ENCODE measurements at places on chromosomes 16 and 17. TPM values are rescaled to one million over a fixed set of nuclear protein-coding genes. Genes with fewer than 3 reads are reported as not detected.

GRCh38 chr16:67456391-67457081 lies 24.4 kb downstream of the ATP6V0D1 start:
- no peaks in the 10 kb centered on the region for H3K27me3 ChIP-seq
- peaks cover 8% of the 10 kb centered on the region for H3K36me3 ChIP-seq
- H3K27ac ChIP-seq, result no peak overlapping the region
- H3K4me1 ChIP-seq, result peaks cover 32% of the 10 kb centered on the region
- H3K4me3 ChIP-seq, result no peak overlapping the region

DNA sequence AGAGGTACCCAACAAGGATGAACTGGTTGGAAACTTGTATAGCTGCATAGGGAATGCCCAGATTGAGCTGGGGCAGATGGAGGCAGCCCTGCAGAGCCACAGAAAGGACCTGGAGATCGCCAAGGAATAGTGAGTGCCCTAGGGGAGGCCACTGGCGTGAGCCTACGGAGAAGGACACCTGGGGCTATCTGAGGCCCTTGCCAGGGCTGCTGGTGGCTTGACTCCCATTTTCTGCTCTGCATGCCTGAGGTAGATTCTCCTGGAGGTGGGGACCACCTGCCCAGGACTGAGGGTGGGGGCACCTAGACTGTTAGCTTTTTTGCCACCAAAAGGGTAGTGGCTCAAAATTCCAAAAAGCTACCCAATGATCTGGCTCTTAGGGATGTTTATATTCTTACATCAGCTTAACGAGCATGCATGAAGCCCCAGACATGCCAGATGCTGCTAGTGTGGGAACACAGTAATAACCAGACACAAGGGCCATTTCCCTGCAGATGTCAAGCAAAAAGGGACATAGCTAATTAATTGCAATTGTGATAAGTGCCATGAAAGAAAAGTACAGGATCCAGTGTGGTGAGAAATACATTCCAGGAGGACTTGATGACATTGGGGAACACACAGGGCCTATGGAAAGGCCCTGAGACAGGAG lies 8.8 kb downstream of the ODAD4 start:
- DNase-seq, result no peak
- H3K4me3 ChIP-seq, result no peak overlapping the region
- no peak overlapping the region for H3K27ac ChIP-seq
- peaks cover 44% of the 10 kb centered on the region for H3K4me1 ChIP-seq
- no peaks in the 10 kb centered on the region for H3K27me3 ChIP-seq

GRCh38 chr17:7014995-7015958 lies 2.9 kb downstream of the RNASEK start:
- H3K4me3 ChIP-seq, result peak overlapping the region; percentile 83
- no peak for DNase-seq
- H3K36me3 ChIP-seq, result no peaks in the 10 kb centered on the region
- H3K27ac ChIP-seq, result peak overlapping the region; percentile 98
- no peaks in the 10 kb centered on the region for H3K27me3 ChIP-seq

The IRX3 gene
- total RNA-seq, result 16.4 TPM

The NPW gene
- total RNA-seq, result 0.97 TPM

GRCh38 chr17:81582749-81583148 lies 30.6 kb upstream of the FAAP100 start:
- H3K4me1 ChIP-seq, result peaks cover 26% of the 10 kb centered on the region
- H3K27ac ChIP-seq, result no peak overlapping the region
- DNase-seq, result no peak

DNA sequence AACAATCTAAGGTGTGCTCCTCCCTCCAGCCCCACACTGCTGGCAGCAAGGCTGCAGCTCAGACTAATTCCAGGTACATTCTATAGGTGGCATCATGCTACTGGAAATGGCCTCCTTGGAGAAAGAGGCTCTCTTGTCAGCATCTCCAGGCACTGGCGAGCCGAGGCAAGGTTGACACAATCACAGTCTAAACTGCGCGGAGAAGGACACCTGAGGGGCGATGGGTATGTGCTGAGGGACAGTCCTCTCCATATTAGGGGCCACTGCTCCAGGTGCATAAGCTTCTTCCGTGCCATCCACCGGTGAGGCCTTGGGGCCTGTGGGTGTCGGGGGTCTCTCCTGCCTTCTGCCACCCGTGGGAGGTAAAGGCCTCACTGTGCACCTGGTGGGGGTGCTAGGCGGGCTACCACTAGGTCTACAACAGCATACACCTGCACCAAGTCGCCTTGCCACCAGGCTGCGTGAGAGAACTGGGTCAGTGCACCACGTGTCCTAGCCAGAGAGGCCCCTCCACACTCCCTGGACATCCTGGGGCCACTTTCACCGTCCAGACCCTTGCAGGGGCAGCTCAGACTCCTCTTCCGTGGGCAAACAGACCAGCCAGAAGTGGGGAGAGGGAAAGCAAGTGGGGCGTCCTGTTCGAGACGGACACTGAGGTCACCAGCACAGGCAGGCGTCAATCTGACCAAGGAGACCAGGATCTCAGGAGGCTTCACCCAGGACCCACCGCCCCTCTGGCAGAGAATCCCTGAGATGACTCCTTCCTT lies 12.1 kb upstream of the CBX8 start:
- H3K27ac ChIP-seq, result no peak overlapping the region
- peak; percentile 73 for DNase-seq
- H3K27me3 ChIP-seq, result peaks cover 35% of the 10 kb centered on the region
- peak overlapping the region; percentile 47 for H3K4me3 ChIP-seq
- peaks cover 60% of the 10 kb centered on the region for H3K4me1 ChIP-seq
- H3K36me3 ChIP-seq, result no peaks in the 10 kb centered on the region

The CISD3 gene
- 34.1 TPM for total RNA-seq

DNA sequence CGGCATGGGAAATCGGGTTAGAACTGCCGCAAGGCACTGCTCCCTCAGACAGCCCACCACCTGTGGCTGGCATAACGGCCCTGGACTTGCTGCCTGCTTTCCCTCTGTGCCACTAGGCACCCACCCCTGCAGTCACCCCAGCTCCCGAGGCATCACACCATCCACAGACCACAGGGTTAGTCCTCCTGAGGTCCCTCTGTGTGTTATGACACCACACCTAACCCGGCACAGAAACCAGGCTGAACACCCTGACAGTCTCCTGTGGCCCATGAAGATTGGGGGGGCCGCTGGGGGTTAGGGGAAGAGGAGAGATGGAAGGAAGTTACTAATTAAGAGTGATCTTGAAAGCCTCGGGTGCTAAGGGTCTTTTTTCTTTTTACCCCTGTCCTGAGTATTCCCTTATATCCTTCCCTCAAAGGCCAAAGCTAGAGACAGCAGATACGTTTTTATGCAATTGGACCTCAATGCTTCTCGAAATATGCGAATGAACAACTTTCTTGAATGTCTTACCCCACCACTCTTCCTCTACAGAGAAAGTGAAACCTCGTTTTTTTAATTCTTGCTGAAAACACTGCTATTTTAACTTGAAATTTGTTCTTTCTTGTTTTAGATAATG lies 7.0 kb downstream of the CYTH1 start:
- no peaks in the 10 kb centered on the region for H3K27me3 ChIP-seq
- no peak for DNase-seq
- H3K4me1 ChIP-seq, result peaks cover 27% of the 10 kb centered on the region
- H3K36me3 ChIP-seq, result peaks cover 1% of the 10 kb centered on the region
- no peak overlapping the region for H3K4me3 ChIP-seq

GRCh38 chr16:79816081-79816497 lies 215.6 kb upstream of the MAF start:
- DNase-seq, result no peak
- H3K4me3 ChIP-seq, result no peak overlapping the region
- H3K27me3 ChIP-seq, result no peaks in the 10 kb centered on the region
- H3K36me3 ChIP-seq, result no peaks in the 10 kb centered on the region
- no peaks in the 10 kb centered on the region for H3K4me1 ChIP-seq
- H3K27ac ChIP-seq, result no peak overlapping the region

GRCh38 chr17:12549499-12550041 lies 116.1 kb upstream of the MYOCD start:
- no peaks in the 10 kb centered on the region for H3K4me1 ChIP-seq
- H3K36me3 ChIP-seq, result no peaks in the 10 kb centered on the region
- DNase-seq, result no peak

The SMIM22 gene
- not detected for total RNA-seq

The TBC1D3 gene
- total RNA-seq, result not detected

GRCh38 chr16:21116148-21116693 lies 34.4 kb downstream of the DNAH3 start:
- peak overlapping the region; percentile 45 for H3K4me3 ChIP-seq
- H3K27ac ChIP-seq, result no peak overlapping the region
- no peaks in the 10 kb centered on the region for H3K36me3 ChIP-seq
- peaks cover 12% of the 10 kb centered on the region for H3K27me3 ChIP-seq
- DNase-seq, result peak; percentile 52

DNA sequence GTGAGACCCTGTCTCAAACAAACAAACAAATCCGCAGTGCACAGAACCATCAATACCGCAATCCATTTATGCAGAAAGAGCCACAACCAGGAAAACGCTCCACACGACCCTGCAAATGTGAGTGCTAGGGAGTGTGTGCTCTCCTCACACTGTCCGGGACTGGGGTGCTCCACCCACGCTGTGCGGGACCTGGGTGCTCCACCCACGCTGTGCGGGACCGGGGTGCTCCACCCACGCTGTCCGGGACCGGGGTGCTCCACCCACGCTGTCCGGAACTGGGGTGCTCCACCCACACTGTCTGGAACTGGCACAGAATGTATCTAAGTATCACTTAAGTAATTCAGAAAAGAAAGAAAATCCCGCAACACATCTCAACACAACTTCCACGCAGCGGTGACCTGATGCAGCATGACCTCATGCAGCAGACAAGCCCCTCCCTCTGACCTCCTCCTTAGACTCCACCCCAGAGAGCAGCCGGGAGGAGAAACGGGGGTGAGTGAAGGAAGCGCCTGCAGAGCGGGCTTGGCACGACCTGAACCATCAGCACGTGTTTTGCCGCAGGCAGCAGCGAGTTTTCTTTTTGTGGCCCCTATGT lies 38.5 kb downstream of the ZNF276 start:
- no peaks in the 10 kb centered on the region for H3K27me3 ChIP-seq
- no peak overlapping the region for H3K27ac ChIP-seq
- H3K4me3 ChIP-seq, result no peak overlapping the region
- DNase-seq, result no peak
- H3K4me1 ChIP-seq, result no peaks in the 10 kb centered on the region

- H3K27ac ChIP-seq, result no peak overlapping the region
- no peaks in the 10 kb centered on the region for H3K27me3 ChIP-seq
Observed at GRCh38 chr17:82623707-82624106, 24.5 kb downstream of the WDR45B start.

The PHOSPHO1 gene
- total RNA-seq, result not detected

The HAS3 gene
- not detected for total RNA-seq

The KRTAP1-1 gene
- not detected for total RNA-seq

- no peak for DNase-seq
- no peak overlapping the region for H3K27ac ChIP-seq
- H3K27me3 ChIP-seq, result no peaks in the 10 kb centered on the region
- no peaks in the 10 kb centered on the region for H3K36me3 ChIP-seq
Observed at GRCh38 chr16:4247460-4247784, 5.5 kb upstream of the SRL start.

DNA sequence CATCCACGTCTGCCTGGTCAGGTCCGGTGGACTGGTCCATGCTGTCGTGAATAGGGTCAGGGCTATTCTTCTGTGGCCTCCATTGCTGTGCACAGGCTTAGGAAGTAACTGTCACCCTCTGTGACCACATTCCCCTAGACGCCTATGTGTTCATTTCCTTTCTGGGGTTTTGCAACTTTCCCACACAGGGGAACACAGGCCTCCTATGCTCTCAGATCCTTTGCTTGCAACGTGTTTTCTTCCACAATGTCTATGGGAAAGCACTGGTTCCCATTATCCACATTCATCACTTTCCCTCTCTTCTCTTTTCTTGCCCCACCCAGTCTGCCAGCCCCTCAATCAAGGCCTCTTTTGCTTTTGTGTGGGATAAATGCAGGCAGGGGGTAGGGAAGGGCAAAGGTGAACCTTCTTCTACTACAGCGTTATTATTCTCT lies 43.2 kb upstream of the DNAJA2 start:
- peaks cover 8% of the 10 kb centered on the region for H3K27me3 ChIP-seq
- no peak overlapping the region for H3K4me3 ChIP-seq
- no peaks in the 10 kb centered on the region for H3K36me3 ChIP-seq
- peaks cover 21% of the 10 kb centered on the region for H3K4me1 ChIP-seq
- no peak overlapping the region for H3K27ac ChIP-seq

- no peaks in the 10 kb centered on the region for H3K27me3 ChIP-seq
- peaks cover 4% of the 10 kb centered on the region for H3K36me3 ChIP-seq
- no peak overlapping the region for H3K27ac ChIP-seq
- H3K4me3 ChIP-seq, result no peak overlapping the region
Observed at GRCh38 chr16:88512728-88513696, 57.2 kb upstream of the ZC3H18 start.

- H3K27me3 ChIP-seq, result no peaks in the 10 kb centered on the region
- peak overlapping the region; percentile 81 for H3K4me3 ChIP-seq
- peaks cover 57% of the 10 kb centered on the region for H3K4me1 ChIP-seq
- H3K27ac ChIP-seq, result peak overlapping the region; percentile 80
Observed at GRCh38 chr17:32445074-32445415, 735 bp downstream of the PSMD11 start.

The CLEC18A gene
- not detected for total RNA-seq

The KRT20 gene
- 0.13 TPM for total RNA-seq

- no peak for DNase-seq
- H3K27ac ChIP-seq, result peak overlapping the region; percentile 7
- H3K4me1 ChIP-seq, result peaks cover 41% of the 10 kb centered on the region
Observed at GRCh38 chr17:42422412-42422957, 571 bp downstream of the CAVIN1 start.

The MT1A gene
- total RNA-seq, result 14.0 TPM

The CCDC200 gene
- not detected for total RNA-seq

- no peak overlapping the region for H3K4me3 ChIP-seq
- H3K27ac ChIP-seq, result no peak overlapping the region
- H3K27me3 ChIP-seq, result no peaks in the 10 kb centered on the region
- H3K4me1 ChIP-seq, result peaks cover 9% of the 10 kb centered on the region
Observed at GRCh38 chr17:68431661-68432071, 25.6 kb downstream of the WIPI1 start.

DNA sequence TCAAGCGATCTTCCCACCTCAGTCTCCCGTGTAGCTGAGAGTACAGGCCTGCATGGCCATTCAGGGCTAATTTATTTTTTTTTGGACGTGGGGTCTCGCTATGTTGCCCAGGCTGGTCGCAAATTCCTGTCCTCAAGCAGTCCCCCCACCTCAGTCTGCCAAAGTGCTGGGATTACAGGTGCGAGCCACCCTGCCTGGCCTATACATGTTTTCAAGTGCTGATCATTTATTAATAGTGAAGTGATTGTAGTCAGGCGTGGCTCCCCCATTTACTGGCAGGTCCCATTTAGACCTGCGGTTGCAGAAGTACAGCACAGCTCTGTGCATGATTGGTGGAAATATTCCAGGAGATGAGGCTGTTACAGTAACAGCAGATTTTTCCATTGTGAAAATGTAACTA lies 8.4 kb downstream of the FOXK2 start:
- no peak for DNase-seq
- peaks cover 5% of the 10 kb centered on the region for H3K36me3 ChIP-seq
- H3K4me3 ChIP-seq, result no peak overlapping the region
- peak overlapping the region; percentile 38 for H3K27ac ChIP-seq
- no peaks in the 10 kb centered on the region for H3K27me3 ChIP-seq
- H3K4me1 ChIP-seq, result peaks cover 90% of the 10 kb centered on the region

- peaks cover 11% of the 10 kb centered on the region for H3K4me1 ChIP-seq
- no peak overlapping the region for H3K27ac ChIP-seq
- H3K36me3 ChIP-seq, result 0 out of 3 replicates have a peak, but pooled peaks cover 3% of the 10 kb centered on the region
- H3K4me3 ChIP-seq, result no peak overlapping the region
- no peaks in the 10 kb centered on the region for H3K27me3 ChIP-seq
- no peak for DNase-seq
Observed at GRCh38 chr17:36608794-36609497, 7.6 kb downstream of the MRM1 start.
